MCF 10A (cell line): ENCODE measurements at places on chromosomes 6 and 20.

DNA sequence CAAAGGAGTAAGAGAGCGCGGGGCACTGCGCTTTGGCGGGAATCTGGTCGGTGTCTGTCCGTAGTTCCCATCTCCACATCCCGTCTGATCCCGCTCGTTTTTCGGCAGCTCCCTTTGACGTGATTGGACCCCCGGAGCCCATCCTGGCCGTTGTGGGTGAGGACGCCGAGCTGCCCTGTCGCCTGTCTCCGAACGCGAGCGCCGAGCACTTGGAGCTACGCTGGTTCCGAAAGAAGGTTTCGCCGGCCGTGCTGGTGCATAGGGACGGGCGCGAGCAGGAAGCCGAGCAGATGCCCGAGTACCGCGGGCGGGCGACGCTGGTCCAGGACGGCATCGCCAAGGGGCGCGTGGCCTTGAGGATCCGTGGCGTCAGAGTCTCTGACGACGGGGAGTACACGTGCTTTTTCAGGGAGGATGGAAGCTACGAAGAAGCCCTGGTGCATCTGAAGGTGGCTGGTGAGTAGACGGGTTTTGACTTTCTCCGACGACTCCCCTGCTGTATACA, 1.4 kb downstream of the BTN1A1 start:
- no peak for DNase-seq

- no peak for DNase-seq
Measured at GRCh38 chr6:52562911-52563310, 13.9 kb downstream of the TRAM2 start.

DNA sequence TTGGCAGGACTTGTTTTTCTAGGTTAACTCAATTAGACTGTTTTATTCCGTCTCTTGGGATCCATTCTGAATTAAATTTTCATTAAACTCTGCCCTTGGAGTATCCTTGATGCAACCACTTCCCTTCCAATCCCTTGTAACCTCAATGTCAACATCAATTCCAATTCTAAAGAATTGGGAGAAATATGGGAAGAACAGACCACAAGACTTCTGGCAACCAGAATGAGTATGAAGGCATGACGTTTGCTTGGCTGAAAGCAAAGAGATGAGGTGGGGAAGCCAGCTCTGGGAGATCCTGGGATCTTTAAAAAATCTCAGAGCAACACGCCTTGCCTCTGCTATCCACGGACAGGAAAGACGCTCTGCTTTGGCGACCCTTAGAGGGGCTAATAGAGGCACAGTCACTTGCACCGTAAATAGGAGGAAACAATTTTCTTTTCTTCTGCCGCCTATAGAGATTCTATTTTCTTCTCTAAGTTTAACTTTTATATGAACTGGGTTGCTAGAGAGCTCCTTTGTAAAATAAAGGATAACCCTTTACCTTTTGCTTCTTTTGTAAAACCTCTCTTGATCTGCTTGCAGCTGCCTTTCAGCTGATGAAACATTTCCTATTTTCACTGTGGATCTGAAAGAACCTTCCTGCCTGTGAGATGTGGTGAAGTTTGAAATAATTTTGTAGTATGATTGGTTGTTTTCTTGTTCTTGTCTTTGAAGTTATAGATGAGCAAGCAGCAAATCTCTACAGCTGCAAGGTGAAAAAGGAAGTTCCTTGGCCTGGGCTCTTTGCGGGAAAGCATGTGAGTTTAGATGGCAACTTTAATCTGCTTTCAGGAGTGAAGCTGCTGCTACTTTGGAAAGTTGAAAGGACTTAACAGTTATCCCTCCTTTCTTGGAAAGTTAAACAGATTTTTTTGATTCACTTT, at the start of gene ASIP:
Gene ASIP, plus strand, starts transcription at position 731 of the 923 bp plus-strand sequence. CDS start 18,952 bp downstream, outside the sequence.
- no peak for DNase-seq

DNA sequence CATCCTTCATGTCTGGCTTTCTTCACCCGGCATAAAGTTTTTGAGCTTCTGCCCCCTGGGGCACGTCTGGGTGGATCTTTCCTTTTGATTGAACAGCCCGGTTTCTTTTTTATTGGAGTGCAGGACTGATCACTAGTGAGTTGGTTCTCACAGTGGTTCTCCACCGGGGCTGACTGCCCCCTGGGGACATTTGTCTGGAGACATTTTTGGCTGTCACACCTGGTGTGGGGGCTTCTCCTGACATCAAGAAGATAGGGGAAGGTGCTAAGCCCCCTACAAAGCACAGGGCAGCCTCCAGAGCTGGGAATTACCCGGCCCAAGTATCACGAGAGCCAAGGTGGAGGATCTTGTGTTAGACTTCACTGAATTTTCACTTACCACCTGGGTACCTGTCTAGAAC, 25.7 kb upstream of the IRF4 start:
- no peak for DNase-seq

DNA sequence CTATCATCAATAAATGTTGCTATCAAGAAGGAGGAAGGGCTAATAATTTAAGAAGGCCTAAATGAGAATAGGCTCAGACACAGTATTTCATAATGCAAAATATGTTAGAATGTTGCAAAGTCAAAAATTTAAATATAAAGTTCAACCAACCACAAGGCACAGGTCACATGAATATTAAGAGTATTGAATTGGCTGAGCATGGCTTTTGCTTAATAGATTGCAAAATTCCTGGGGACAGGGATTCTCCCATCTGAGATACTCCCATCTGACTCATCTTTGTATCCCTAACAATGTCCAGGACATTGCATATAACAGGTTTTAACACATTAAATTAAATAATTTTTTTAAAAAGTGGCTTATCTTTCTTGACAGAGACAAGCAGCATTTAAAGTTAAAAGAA, 32.9 kb upstream of the UTRN start:
- peak; percentile 45 for DNase-seq

- DNase-seq = peak; percentile 66
Measured at GRCh38 chr6:44028789-44029310, 98.4 kb downstream of the MRPL14 start.

- DNase-seq = no peak
Measured at GRCh38 chr6:14128012-14128411, 10.4 kb downstream of the CD83 start.

GRCh38 chr6:158237656-158238055, 69.5 kb downstream of the GTF2H5 start:
- DNase-seq = no peak

DNA sequence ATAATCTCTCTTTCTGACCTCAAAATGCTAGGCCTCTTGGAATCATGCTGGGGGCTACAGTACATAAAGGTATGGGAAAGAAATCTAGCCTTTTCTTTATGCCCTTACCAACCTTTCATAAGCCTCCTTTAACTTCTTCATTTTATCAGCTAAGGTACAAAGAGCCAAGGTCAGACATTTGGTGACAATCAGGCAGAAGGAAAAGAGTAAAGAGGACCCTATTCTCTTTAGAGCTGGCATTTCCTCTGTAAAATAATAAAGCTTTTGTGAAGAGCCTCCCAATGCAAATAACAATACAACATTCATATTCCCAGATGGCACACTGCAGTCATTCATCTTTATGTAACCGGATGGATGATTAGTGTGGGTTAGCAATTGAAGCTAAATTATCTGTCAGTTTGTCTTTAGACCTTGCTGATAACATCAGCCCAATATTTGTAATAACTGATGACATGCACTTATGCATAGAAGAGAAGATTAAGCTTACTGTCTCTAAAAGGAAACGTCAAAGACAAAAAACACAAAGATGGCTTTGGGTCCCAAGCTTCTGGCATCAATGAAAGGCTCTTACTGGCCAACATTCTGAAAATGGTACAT, 163.1 kb downstream of the IBTK start:
- DNase-seq = no peak

DNA sequence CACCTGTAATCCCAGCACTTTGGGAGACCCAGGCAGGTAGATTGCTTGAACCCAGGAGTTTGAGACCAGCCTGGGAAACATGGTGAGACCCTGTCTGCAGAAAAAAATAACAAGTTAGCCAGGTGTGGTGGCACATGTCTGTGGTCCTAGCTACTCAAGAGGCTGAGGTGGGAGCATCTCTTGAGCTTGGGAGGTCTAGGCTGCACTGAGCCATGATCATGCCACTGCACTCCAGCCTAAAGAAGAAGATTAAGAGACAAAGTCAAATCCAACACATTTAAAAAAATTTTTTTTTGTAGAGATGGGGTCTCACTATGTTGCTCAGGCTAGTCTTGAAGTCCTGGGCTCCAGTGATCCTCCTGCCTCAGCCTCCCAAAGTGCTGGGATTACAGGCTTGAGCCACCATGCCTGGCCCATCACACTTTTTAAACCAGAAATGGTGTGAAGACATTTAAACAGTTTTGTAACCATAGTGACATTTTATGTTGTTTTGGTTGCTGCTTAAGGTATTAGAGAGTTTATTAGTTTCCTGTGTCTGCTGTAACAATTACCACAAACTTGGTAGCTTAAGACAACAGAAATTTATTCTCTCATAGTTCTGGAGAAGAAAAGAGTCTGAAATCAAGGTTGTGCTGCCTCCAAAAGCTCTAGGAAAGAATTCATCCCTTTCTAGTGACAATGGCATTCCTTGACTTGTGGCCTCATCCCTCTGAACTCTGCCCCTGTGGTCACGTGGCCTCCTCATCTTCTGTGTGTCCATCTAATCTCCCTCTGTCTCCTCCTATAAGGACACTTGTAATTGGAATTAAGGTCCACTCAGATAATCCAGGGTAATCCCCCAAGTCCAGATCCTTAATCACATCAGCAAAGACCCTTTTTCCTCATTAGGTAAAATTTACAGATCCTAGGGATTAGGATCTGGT, 104.6 kb upstream of the TNFAIP3 start:
- DNase-seq = no peak

DNA sequence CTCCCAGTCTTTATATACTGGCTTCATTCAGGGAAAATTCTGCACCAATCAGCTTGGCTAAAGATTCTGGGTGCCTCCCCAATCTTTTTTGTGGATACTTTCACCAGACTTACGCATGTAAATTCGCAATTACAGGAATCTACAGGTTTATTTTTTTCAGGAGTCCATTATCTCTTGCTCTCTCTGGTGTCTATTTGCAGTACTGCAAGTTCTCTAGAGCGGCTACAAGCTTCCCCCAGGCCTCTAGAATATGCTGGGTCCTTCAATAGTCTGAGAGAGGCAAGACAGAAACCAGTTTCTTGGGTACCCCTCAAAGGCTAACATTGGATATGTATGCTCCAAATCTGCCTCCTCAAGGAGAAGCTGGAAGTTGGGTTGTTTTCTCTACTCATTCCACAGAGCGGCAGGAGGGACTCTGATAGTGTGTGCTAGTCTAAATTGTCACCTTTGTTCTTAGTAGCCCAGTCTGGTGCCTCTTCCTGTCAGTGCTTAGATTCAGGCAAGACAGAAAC, 58.5 kb downstream of the SUN5 start:
- peak; percentile 39 for DNase-seq

DNA sequence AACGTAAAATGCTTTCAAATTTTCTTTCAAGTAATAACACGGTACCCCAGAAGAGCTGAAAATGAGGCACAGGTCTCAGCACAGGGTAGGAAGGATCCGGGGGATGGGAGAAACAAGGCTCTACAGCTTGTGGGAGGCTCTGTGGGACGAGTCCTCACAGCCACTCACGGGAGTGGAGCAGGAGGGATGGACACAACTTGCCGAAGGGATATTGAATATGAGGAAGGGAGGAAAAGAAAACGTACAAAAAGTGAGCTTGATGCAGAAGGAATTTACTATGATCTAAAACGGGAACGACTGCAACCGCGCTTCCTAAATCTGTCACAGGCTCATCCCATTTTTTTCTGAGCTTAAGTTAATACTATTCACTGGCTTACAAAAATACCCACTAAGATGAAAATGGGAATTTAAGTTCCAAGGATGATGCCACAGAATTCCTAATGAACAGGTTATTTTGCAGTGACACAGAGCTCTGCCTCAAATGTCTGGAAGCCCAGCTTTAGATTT, 72.9 kb downstream of the FYN start:
- DNase-seq = no peak

DNA sequence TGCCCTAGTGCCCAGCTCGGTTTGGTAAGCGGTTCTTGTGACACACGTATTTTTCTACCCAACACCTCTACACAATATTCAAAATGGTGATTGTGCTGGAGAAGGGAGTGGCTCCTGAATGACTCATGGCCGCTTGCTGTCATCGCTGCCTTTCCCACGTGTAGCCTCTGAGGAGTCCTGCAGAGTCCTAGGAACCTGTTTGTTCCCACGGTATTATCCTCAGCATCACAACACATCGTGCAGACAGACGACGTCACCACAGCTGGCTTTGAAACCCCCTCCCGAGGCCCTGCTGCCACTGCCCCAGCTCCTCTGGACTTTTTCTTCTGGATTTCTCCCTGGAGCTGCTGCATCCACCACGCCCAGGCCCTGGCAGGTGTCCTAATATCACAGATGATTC, 353.5 kb downstream of the SMOC2 start:
- DNase-seq = peak; percentile 42

- no peak for DNase-seq
Measured at GRCh38 chr6:126433927-126434326, 94.0 kb downstream of the CENPW start.

DNA sequence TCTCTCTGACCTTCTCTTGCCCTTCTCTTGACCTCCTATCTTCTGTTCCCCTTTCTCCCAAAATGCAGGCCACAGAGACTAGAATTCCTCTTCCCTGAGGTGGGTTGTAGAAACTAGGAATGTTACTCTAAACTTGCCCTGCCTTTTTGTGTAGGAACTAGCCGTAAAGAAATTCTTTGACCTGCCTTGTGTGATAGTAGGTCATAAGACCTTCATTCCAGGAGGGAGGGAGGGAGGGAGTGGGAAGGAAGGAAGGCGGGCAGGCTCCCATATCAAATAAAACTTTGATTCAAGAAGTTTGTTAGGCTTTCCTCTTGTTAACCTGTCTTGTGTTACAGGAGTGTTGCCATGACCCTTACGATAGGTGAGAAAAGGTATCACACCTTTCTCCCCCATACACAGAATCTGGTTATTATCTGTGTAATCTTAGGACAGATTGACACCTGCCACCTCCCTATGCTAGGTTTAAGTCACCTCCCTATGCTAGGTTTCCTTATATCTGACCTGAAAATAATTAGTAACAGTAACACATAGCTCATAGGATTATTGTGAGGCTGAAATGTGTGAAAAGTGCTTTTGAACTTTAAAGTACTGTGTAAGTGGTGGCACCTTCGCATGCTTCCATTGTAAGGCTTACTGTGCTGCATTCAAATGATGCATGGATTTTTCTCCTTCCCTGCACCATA, 32.6 kb upstream of the FUCA2 start:
- no peak for DNase-seq

DNA sequence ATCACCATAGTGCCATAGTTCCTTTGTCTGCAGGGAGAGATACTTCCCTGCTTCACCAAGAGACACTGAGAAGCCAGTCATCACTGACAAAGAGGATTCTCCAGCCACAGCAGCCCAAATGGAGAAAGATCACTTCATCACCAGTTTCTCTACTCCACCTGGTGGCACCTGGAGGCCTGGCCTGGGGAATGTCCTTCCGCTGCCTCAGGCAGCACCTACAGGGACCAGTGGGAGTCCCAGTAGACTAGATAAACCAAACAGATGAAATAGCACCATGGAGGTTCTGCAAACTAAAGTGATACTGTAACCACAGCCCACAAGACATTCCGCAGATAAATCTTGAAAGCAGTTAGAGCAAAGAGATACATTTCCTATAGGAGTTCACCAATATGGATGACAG, 266.5 kb downstream of the C6orf118 start:
- DNase-seq = no peak
